CD4-positive, alpha-beta T cell treated with Interleukin-15 for 1 hour (primary cell): ENCODE measurements at places on chromosomes 7 and 10.

DNA sequence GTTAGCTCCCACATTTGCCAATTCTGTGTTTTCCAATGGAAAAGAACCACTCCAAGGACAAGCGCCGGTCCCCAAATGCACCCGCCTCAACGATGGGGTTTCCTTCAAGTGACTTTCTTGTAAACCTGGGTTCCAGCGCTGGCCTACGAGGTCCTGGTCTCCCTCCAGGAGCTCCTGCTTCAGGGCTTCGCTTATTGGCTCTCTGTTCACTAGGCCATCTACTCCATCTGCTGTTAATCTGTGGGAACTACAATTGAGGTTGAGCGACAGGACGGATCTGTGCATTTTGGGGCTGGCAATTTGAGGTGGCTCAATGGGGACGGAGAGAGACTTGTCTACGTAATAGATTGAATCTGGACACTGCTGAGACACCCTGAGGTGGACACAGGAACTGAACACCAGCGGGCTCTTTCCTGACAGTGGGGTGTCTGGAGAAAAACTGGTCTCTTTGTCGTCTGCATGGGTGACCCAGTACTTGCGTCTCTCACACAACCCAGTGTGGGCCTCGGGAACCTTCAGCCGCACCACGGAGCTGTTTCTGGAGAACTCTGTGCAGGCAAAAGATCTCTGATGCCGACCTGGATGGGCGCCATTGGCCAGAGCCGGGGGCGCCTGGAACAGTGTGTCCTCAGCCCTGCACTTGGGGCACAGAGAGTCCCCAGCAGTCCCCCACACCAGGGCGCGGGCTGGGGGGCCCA, 115.9 kb upstream of the ADAM12 start:
- DNase-seq = no peak

- no peak for DNase-seq
Observed at GRCh38 chr7:52525772-52526341, 509.6 kb upstream of the POM121L12 start.

- DNase-seq = no peak
Observed at GRCh38 chr10:117087521-117087920, 50.5 kb downstream of the VAX1 start.

- DNase-seq = no peak
Observed at GRCh38 chr7:106139265-106140251, 27.4 kb upstream of the SYPL1 start.

- no peak for DNase-seq
Observed at GRCh38 chr7:75038508-75038907, 35.1 kb downstream of the RCC1L start.

GRCh38 chr10:29576681-29577080, 58.1 kb downstream of the SVIL start:
- no peak for DNase-seq

GRCh38 chr10:25068152-25069058, 52.0 kb downstream of the THNSL1 start:
- DNase-seq = no peak
